ENCODE measurements at places on chromosomes 1 and 21.

GRCh38 chr21:35323947-35324346 is 274.8 kb upstream of the RUNX1 start:
- DNase-seq, result no peak

GRCh38 chr1:175219774-175220173 is 27.2 kb upstream of the KIAA0040 start:
- DNase-seq, result no peak

GRCh38 chr1:7811476-7811875 is 27.4 kb downstream of the PER3 start:
- DNase-seq, result no peak

- no peak for DNase-seq
Measured at GRCh38 chr1:48196237-48196636, 26.3 kb upstream of the SLC5A9 start.

DNA sequence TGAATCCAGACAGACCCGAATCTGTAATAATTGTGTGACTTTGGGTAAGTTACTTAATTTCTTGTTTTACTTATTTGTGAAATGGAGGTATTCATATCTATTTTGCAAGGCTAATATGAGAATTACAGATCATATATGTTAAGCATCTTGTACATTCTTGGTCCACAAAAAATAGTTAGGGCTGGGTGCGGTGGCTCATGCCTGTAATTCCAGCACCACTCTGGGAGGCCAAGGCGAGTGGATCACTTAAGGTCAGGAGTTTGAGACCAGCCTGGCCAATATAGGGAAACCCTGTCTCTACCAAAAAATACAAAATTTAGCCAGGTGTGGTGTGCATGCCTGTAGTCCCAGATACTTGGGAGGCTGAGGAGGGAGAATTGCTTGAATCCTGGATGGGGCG is 22.9 kb upstream of the KCNA3 start:
- DNase-seq, result no peak

GRCh38 chr1:218775501-218776021 is 398.1 kb upstream of the LYPLAL1 start:
- no peak for DNase-seq

- no peak for DNase-seq
Measured at GRCh38 chr1:201115390-201115937, 3.2 kb upstream of the CACNA1S start.

DNA sequence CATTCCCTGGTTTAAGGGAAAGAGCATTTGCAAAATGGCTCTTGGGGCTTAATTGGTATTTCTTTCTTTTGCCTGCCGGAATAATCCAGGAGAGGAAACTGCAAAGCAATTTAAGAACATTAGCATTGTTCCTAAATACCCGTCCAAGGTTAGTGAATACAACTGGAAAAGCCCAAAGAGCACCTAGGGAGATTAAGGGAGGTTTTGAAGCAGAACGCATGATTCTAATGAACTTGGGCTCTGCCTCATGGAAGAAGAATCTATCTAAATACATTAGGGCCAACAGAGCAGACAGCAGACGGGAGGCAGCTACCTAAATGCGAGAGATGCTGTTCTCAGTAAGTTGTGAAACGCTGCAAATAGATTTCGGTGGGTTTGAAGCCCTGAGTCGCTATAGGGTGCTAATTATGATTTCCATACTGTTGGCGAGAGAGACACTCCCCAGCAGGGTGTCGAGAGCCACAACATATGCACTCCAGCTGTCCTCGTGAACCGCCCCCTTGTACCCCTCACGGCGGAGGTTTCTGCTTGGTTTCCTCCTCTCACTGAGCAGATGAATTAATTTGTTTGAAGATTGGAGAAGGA is 326.7 kb upstream of the CAMK1G start:
- no peak for DNase-seq
